ENCODE measurements at places on chromosomes 4 and X.

DNA sequence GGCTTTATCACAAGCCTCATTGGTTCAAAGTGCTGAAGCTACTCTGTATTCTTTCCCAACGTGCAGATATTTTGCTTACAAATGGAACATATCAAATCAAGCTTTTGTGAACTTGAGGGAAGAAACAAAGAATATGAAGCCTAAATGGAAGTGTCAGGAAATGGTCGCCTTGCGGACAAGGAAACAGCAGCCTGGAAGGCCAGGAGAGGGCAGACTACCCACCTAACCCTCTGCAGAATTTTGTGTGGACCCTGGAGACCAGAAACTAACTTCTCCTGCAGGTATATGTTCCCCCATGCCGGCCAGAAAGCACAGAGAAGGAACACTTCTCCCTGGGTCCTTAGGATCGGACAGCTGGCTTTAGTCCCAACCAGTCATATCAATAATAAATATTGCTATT is 1425.8 kb downstream of the PCDH7 start:
- DNase-seq = no peak

DNA sequence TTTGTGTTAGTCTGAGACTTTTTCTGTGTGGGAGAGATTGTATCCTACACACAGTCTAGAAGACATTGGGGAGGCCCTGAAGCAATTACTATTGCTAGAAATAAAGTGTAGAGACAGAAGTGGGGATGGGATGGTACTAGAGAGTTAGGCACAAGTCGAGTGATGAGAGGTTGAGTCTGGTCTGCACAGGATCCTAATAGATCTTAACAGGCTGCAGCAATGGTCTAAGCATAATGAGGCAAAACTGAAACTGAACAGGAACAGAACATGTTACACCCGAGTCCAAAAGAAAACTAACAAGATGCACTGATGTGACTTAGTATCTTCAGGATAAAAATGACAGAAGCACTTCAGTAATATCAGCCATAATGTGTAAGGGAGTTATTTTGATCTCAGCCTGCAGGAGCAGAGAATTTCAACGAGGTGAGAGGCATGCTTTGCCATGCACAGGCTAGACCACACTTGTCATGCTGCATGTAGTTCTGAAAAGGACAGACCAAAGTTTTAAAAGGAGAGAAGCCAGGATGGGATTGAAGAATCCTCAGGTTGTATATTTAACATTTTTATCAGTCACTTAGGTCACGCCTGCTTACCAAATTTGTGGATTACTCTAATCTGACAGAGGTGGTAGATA is 205.8 kb upstream of the BOD1L1 start:
- DNase-seq = no peak

DNA sequence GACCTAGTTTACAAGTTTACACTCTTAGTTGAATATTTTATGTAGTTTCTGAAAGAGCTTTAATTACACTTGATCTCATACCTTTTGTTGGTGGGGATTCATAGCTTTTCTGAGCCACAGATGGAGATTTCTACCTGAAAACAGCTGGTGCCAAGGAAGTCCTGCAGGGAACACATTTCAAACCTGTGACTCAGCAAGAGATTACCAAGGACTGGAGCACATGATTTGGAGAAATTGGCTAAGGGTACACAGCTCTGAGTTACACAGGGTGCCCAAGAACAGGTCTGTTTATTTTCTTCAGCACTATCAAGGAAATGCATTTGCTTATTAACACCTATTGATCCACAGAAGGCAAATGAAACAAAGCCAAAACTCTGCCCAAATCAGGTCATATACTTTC is 691.5 kb downstream of the KCTD8 start:
- no peak for DNase-seq

DNA sequence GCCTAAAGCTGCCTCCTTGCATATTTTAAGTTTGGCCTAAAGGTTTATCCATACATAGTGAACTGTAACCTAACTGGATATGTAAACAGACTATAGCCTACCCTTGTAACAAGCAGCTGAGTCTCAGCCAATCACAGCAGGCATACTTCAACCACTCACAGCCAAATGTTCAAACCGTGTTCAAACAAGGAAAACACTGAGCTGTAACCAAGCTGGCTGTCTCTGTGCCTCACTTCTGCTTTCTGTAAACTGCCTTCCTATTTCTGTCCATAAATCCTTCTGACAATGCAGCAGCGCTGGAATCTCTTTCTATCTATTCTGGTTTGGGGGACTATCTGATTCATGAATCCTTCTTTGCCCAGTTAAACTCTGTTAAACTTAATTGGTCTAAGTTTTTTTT is 16.4 kb downstream of the DSPP start:
- DNase-seq = no peak

DNA sequence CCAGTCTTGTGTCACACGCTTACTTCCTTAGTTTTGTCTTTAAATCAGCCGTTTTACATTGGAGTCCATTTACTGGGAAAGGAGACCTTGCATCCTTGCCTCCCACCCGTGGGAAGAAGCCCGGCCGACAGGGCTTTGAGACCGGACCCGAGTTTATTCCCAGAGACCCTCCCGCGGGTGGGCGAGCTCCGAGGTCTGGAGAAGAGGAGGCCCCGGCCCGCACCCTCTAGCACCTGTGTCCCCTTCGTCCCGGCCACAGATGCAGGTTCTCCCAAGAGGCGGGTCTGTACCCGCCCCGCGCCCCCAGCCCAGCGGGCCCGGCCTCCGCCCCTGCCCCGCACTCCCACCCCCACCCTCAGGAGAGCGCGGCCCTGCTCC is 3.8 kb upstream of the SLC26A1 start:
- no peak for DNase-seq

- no peak for DNase-seq
Measured at GRCh38 chrX:9797384-9798360, 11.4 kb downstream of the SHROOM2 start.

DNA sequence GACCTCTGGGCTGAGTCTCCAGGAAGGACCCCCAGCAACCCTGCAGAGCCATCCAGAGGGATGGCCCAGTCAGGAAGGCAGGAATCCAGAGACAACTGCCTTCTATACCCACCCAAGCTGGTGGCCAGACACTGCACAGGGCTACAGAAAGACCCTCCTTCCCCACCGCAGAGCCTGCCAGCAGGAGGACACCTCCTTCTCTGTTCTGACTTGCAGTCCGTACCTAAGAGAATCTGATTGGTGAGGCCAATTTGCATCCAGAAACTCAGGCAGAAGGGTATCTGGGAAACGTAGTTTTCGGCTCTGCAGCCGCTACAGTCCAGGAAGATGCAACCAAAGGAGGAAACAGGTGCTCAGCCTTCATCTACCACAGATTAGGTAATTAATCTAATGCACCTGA is 155.4 kb upstream of the FRG1 start:
- DNase-seq = no peak

DNA sequence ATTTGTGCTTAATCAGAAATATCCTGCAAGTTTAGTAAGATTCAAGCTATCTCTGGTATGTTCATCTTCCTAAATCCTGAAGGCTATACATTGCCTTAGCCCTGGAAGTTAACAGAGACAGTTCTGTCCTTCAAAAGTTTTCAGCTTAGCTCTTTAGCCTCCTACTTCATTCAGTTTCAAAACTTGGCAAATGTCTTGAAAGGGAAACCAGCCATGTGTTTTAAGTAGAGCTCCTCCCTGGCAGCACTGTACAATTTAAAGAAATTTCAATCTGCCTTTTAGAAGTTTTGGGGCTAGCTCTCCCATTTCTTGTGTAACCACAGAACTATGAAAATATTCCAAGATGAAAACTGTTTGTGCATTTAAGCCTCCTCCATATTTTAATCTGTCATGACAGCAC is 47.0 kb downstream of the FANCB start:
- no peak for DNase-seq

DNA sequence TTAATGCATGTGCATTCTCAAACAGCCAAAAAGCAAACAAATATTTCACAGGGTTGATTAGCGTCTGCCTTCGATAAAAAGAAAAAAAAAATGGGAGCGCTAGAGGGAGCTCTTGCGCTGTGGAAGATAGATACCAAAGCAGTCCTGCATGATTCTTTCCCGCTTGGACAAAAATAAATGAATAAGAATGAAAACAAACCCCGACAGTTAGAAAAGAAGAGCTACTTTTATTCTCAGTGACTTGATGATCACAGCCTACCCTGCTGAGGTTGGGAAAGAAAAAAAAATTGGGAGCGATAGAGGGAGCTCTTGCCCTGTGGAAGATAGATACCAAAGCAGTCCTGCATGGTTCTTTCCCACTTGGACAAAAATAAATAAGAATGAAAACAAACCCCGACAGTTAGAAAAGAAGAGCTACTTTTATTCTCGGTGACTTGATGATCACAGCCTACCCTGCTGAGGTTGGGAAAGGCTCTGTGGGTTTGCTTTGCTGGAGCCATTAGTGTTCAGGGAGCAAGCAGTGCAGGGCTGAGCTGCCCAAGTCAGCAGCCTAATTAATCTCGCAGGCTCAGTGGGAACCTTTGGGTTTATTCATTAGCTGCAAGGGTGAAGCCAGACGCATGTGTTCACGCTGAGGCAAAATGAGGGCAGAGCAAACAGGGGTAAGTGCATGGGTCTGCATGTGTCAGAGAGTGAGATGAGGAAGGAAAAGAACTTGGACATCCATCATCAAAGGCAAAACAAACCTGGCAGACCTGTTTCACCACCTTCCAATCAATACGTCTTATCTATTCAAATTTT is 249.3 kb upstream of the PRKX start:
- DNase-seq = peak; percentile 1

DNA sequence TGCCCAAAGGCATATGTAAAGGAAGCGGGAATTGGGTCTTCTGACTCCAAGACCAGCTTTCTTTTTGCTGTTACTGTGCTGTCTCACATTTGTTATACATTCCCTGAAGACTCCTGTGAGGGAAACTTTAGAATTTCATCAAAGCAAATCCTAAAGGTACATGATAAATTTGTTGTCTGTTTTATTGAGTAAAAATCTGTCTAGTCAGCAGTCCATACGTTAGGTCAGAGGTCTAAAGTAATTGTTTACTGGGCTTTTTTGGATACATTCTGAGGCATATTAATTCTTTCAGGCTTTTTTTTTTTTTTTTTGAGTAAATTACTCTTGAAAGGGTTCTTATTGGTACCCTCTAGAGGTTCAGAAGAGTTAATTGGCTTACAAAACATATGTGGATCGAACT is 347.2 kb downstream of the RPA4 start:
- DNase-seq = no peak

- no peak for DNase-seq
Measured at GRCh38 chr4:1533501-1534064, 127.3 kb upstream of the NKX1-1 start.

DNA sequence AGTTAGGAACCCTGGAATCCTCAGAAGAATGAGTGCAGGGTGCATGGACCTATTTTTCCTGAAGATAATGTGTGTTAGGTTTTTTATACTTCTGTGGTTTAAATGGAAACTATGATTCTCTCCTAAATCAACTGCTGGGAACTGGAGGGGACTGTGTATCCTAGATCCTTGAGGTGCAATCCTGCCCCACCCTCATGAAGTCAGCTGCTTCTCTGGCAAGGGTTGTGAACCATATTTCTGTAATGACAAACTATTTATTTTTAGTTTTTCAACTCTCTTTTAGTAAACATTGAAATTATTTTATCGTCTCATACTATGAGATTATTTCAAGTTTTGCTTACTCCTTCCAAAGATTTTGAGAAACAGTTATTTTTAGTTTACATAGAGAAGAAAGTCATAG is 25.8 kb upstream of the VEGFC start:
- DNase-seq = no peak

- no peak for DNase-seq
Measured at GRCh38 chr4:144801731-144802130, 155.8 kb downstream of the HHIP start.

DNA sequence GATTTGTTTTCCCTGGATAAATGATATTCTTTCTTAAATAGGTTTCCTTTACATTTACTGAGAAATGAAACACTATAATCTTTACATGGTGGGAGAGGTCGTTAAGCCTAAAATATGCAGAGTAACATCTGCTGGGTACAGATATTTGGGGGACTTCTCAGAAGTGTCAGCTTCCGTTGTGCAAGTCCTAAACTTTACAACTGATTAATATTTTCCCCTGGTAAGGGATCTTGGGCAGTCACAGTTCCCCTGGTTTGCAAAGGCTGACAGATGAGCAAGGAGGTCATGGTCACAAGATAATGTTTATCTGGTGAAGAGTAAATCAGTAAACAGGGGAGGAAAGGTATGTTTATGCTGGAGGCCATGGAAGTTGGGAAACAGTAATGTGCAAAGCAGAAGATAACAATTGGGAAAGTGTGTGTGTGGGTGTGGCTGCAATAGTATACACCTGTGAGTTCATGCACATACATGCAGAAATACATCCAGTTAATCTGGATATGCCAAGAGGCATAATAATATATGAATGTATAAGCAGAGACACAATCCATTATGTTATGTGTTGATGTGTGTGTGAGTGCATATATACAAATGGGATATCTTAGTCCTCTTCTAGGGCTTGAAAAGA is 508.2 kb upstream of the FAM241A start:
- no peak for DNase-seq

GRCh38 chr4:40887764-40888131 is 138.0 kb downstream of the NSUN7 start:
- DNase-seq = no peak

DNA sequence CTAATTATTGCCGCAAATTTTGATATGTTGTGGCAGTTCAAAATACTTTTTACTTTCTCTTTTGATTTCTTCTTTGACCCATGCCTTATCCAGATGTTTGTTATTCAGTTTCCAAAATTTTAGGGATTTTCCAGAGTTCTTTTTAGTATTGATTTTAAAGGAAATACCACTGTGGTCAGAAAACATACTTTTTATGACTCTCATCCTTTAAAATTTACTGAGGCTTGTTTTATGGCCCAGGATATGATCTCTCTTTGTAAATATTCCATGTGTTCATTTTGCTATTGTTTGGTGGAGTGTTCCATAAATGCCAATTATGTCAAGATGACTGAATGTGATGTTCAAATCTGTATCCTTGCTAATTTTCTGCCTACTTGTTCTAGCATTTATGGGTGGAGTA is 272.3 kb upstream of the DIPK2B start:
- no peak for DNase-seq

DNA sequence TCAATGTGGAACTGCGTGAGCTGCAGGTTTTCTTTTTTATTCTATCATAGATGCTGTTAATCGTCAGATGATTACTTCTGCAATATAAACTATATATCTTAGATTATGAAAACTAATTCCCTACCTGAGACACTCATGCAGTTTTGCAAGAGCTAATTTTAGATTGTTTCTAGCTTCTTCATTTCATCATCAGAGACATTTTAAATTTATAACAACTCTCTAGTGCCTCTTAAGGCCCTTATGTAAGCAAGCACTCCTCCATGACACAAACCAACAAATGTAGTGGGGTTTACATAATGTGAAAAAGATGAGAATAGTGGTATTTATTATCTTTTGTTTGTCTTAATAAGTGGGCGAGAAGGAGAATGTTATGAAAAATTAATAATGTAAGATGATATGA is 170.2 kb upstream of the ETNPPL start:
- DNase-seq = no peak

DNA sequence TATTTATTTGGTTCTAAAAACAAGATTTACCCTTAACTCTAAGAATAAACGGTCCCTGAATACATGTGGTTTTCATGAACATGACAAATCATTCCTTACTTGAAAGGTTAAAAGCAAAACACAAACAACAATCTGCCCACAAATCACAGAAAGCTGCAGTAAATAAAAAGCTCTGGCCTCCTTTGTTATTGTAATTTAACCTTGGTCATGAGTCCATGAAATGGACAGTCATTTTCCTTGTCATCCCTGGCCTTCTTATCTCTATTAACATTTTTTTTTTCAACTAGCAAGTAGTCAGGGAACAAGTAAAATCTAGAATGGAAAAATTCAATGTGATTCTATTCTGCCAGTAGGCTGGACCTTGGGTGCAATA is 92.7 kb downstream of the SCD5 start:
- DNase-seq = no peak

All from HuH-7 (cell line).